ENCODE measurements at places on chromosomes 12 and 14.

- DNase-seq = no peak
Measured at GRCh38 chr12:117847371-117847770, 121.4 kb downstream of the KSR2 start.

GRCh38 chr12:46659032-46659650 lies 166.7 kb downstream of the SLC38A4 start:
- no peak for DNase-seq

DNA sequence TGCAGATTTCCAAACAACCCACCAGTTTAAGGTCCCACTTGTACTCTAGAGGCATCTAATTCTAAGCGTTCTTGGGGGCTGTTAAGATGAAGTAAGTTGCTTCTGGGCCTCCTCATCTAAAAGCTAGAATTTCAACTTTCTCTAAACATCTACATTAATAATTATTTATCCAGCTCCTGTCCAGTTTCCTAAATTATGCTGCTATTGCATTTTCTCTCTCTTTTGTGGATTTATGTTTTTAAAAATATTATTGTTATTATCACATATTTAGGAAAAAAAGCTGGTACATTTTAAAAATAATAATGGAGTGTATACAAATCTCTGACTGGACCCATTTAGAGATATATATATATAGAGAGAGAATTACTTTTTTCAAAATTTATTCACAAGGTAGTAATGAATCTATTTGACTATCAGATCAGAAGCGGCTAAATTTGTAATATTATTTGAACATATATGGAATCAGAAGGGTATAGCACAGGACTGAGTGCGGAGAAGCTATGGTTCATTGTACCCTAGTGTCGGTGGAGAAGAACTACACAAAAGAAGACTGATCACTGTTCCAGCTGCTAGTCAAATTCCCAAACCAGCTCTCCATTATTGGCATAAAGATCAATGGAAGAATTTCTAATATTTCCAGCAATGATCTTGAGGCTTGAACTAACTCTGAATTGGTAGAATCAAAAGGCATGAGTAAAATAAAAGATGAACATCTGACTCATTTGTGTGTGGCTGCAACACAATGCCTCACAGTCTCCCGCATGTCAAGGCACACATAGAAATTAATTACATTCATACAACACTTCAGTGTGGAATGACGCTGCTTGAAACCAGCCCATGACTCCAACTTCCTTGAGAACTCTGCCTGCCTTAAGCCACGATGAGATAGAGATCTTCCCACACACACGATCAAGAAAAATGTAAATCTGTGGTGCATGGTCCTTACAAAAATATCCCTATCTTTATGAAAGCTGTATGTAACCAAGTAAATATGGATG lies 433.4 kb upstream of the OR4E1 start:
- no peak for DNase-seq

GRCh38 chr12:52945389-52946232 lies 3.3 kb upstream of the KRT18 start:
- no peak for DNase-seq

- no peak for DNase-seq
Measured at GRCh38 chr12:121657305-121658008, 12.0 kb downstream of the MORN3 start.

DNA sequence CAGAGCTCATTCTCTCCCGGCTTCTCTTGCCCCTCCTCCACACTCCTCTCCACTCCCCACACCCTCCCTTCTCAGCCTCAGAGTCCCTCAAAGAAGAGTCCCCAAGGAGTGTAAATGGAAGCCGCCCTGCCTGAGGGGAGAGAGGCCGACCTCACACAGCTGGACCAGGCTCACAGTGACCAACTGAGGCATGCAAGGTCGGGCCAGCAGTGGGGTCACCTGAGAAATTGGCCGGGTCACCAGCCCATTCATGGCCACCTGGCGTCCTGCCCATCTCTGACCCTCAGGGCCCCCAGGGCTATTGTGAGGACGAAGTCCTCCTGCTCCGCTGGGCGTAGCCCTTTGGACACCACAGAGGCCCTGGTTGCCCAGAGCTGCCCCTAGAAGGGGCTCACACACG lies 49.5 kb upstream of the NUAK1 start:
- no peak for DNase-seq

DNA sequence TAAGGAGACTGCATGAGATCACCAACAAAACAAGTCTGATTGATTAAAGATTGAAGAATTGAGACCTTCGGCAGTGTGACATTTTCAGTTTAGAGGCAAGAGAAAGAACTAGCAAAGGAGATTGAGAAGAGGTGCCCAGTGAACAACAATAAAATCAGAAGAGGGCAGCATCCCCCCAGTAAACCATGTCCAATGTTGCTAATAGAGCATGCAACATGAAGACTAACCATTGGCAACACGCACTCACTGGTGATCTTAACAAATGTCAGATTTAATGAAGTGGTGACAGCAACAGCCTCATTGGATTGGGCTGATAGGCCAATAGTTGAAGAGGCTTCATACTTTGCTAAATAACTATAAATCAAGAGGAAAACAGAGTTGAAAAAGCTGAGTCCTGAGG lies 20.7 kb upstream of the TAS2R14 start:
- DNase-seq = no peak

DNA sequence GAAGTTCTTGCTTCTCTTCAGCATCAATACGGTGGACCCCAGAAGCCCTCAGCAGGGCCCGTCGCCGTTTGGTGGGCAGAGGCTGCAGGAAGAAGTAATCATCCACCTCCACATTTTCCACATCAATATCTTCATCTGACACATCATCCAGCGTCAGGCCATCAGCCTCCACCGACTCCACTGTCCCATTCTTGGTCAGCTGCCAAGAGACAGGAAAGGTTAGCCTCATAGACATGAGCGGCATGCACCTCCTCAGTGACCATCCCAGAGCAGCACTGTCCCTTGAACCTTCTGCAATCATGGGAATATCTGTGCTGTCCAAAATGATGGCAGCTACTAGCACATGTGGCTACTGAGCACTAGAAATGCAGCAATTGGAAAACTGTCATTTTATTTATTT lies 15.6 kb downstream of the CSRNP2 start:
- no peak for DNase-seq

DNA sequence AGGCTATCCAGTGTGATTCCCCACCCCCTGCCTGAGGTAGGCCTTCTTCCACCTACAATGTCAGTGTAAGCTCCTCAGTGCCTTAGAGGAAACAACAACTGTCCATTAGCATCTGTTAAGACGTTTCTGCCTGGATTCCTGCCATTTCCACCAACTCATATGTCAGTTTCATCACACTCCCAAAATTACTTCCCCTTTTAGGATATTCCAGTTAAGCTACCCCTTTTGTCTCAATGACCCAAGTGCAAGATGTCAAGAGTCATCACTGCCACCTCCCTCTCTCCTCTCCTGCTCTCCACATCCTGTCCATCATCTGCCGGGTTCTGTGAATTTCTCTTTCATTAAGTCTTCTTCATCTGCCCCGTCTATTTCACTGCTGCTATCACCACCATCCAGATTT lies 189.4 kb downstream of the DPF3 start:
- no peak for DNase-seq

DNA sequence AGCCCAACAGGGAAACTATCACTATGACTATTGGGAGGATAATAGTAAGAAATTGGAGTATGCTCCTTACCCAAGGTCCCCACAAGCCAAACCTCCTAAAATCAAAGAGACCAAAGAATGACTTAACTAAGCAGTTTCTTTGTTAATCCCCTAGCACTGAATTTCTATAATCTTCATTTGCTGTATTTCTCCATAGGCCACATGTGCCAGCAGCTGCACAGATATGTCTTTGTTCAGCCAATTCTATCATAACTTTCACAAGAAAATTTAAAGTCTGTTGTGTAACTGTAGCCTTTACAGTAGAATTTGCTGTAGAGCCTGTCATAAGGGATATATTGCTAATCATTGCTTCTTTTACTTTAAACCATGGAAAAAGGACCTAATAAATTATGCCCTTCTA lies 104.0 kb downstream of the RIN3 start:
- DNase-seq = no peak

DNA sequence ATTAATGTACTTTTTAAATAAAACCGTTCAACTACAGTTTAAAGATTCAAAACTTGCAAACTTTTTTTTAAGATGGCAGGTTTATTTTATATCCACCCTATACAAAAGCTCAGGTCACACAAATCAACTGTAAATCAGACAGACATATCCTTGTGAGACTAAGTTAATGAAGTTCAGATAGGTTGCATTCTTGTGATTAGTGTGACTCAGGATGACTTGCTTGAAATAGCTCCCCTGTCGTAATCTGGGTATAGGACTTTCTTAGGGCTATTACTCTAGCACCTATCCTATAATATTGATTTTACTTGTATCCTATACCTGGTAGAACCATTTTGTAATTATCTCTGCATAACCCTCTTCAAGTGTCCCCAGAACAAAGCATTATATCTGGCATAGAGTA lies 9.5 kb upstream of the PRKD1 start:
- DNase-seq = no peak

GRCh38 chr12:95723693-95724384 lies 66.7 kb downstream of the NTN4 start:
- no peak for DNase-seq

DNA sequence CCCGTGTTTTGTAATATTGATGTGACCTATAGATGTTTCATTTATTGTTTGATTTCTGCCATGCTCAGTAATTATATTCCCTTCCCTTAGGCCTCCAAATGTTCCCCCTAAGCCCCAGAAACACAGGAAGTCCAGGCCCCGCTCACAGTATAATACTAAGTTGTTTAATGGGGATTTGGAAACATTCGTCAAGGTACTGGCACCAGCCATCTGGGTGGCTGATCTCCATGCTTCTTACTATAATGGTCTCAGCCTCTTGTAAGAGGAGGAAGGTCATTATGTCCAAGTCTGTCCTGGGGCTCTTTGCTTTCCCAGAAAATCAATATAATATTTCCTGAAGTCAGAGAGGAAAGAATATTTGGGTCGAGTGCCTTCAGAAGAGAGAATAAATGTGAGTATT lies 130.9 kb downstream of the KICS2 start:
- DNase-seq = no peak

GRCh38 chr14:64233531-64234190 lies 60.5 kb downstream of the ESR2 start:
- no peak for DNase-seq

DNA sequence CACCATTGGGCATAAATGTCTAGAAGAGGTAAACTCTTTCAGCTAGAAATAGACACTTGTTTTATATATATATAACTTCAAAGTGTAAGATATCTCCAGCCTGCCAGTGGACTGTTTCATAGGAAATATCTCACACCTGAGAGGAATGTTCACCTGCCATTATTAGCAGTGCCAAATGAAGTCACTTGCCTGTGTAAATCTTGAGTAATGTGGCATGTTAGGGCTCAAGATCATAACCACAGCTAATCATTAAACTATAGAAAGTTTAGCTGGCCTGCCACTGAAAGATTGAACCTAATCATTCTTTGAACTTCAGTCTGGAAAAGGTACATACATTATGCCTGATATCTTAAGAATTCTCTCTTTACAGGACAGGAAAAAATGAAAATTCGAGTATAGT lies 25.5 kb upstream of the KCNJ8 start:
- no peak for DNase-seq

GRCh38 chr12:103848917-103849491 lies 8.0 kb upstream of the NT5DC3 start:
- DNase-seq = no peak

GRCh38 chr14:56036353-56036752 lies 81.9 kb upstream of the PELI2 start:
- DNase-seq = no peak

DNA sequence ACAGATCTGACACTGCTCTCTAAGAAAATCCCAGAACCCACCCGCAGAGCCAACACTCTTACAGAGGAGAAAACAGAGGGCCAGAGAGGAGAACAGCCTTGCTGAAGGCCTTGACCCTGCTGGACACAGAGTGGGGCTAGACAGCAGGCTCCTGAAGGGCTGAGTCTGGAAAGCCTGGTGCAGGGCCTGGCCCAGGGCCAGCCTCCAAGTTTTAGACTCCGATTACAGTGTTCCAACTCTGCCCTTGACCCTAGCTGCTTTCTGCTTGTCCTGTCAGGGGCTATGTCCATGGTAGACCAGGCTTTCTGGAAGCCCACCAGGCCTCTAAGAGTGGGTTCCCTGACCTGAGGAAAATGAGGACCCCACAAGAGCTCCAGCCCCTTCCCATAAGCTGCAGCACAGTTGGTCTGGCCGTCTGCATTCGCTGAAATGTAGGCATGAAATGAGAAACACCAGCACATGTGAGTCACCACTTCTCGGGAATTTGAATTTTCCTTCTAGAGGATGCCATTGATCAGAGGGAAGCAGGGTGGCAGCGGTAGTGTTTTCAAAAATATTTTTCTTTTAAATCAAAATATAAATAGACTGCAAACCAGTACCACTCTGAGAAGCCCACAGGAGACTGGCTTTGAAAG lies 154.4 kb downstream of the CALM1 start:
- no peak for DNase-seq

DNA sequence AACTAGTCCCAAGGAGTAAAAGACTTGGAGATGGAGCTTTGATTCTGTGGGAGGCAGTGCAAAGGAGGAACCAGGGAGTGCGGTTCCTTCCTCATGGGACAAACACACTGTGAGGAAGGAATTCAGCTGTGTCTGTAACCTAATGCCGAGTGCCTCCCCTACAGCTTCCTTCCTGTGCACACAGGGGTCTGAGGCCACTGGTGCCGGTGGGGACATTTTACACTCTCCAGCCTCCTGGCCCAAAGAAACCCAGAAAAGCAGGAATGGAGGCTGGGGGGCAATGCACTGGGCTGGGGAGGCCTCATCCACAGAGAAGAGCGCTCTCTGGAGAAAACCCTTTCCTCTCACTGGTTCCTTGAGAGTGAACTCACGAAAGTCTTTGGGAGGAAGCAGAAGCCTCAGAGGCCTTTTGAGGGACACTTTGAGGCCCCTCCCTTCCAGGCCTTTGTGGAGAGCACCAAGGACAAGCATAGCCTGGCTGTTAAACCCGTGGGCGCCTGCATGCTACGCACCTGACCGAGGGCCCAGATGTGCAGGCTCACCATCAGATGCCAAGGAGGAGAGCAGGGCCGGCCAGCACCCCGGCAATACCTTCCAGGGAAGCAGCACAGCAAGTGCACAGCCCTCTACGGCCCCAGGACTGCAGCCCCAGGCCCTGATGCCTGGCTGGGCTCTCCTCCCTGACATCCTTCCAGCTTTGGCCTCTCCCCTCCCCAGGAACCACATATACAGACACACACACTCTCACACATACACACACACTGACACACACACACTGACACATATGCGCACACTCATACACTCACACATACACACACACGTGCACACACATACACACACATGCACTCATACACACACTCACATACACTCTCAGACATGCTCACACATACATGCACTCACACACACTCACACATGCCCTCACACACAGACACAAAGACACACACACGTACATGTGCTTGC lies 52.0 kb downstream of the NFKBIA start:
- no peak for DNase-seq

DNA sequence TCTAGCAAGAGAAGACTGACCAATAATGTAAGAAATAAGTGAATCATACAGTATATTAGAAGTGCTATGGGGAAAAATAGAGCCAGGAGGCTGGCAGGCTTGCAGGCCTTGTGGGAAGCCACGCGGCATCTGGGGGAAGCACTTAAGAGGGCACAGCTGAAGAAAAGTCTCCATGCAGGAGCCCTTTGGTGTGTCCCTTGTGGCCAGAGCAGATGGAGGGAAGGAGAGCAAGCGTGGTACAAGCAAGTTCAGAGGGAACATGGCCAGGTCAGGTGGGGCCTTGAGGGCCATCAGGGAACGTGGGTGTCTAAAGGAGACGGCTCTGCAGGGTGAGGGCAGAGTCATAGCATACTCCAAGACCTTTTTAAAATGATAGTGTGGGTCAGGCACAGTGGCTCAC lies 51.7 kb downstream of the LRRC74A start:
- DNase-seq = no peak

Measured in stimulated activated CD4-positive, alpha-beta T cell treated with anti-CD3 and anti-CD28 coated beads, Interleukin-2, amount 100 ng/mL, for 48 hours (primary cell).